ENCODE measurements at places on chromosomes 5 and 9.

DNA sequence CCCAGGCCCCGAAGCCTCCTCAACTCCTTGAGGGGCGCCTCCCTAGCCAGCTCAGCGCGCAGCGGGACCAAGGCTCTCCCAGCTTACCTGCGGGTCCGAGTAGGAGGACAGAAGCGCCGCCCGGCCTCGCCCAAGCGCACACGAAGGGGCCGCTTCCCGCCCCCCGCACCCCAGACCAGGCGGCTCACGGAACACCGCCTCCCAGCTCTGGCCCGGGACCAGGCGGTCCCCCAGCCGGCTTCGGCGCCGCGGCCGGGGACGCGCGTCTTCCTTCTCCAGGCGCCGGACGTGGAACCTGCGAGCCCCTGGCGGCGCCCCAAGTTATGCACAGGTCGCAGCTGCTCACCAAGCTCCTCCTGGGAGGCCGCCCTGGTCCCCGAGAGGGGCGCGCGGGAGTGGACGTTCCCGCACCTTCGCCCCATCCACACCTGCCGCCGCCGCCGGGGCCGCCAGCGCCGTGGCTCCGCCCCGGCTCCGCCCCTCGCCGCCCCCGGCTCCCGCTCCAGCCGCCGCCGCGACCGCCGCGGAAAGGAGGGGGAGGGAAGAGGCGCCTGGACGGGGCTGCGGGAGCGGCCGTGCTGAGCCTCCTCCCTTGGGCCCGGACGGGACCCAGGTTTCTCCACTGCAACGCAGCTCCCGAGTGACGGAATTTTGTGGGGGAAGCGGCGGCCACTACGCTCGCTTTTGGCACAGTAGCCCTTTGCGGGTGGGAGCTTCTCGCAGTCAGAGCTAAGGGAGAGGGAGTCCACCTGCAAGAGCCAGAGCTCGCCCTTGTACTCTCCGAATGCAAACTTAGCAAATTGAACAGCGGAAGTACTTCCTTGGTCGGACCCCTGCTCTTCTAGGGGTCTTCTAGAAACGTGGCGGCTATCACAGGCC, 77.5 kb upstream of the IFNE start:
- no peak for DNase-seq

DNA sequence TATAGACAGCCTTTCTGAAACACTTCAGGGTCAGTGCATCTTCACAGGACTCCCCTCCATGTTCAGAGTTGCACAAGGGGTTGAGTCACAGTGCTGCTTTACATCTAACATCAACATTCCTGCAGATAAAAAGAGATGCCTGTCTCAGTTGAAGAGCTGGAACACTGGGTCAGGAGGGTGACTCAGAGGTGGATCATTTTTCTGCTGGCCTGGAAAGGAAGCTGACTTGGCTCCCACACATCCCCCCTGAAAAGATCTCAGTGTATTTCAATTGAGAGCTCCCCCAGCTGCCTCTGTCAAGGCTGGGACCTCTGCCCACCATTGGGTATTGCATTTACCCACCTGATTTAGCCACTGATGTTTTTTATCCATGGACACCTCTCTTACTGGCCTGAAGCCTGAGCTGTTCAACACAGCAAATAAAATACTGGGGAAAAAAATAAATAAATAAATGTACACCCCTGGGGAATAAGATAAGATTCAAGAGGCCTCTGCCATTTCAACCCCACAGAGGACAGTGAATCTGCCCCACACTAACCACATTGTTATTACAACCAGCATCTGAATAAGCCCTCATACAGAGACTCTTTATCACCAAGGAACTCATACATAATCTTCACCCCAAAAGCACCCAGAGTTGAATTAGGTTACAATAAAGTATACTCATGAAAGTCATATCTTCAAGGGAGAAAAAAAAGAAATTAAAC, 716.4 kb downstream of the SEMA5A start:
- peak; percentile 85 for DNase-seq

- DNase-seq: no peak
Observed at GRCh38 chr9:106869458-106869857, 6.5 kb downstream of the ZNF462 start.

DNA sequence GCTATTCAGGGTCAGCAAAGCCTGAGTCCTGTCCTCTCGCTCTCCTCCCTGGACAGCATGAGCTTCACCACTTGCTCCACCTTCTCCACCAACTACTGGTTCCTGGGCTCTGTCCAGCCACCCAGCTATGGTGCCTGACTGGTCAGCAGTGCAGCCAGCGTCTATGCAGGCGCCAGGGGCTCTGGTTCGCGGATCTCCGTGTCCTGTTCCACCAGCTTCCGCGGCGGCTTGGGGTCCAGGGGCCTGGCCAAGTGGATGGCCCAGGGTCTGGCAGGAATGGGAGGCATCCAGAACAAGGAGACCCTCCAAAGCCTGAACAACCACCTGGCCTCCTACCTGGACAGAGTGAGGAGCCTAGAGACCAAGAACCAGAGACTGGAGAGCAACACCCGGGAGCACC, 8.6 kb downstream of the NIPBL start:
- DNase-seq: no peak

- peak; percentile 59 for DNase-seq
Observed at GRCh38 chr9:95409650-95410426, 92.3 kb upstream of the FANCC start.

- no peak for DNase-seq
Observed at GRCh38 chr9:96270236-96270744, 31.7 kb downstream of the HSD17B3 start.

DNA sequence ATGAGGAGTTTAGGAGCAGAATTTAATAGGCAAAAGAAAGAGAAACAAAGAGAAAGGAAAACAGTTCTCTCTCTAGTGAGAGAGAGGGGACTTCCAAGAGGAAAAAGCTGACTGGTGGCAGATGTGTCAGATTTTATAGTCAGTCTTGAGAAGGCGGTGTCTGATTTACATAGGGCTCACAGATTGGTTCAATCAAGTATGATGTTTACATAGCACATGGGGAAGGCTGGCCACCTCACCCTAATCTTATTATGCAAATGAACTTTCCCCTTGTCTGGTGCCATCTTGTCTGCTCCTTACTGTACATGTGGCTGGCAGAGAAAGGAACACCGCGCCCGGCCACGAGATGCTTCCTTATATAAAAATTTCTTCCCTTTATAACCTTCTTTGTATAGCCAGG, 24.7 kb downstream of the UNC13B start:
- no peak for DNase-seq

GRCh38 chr9:116332090-116332489, 178.5 kb downstream of the PAPPA start:
- no peak for DNase-seq

DNA sequence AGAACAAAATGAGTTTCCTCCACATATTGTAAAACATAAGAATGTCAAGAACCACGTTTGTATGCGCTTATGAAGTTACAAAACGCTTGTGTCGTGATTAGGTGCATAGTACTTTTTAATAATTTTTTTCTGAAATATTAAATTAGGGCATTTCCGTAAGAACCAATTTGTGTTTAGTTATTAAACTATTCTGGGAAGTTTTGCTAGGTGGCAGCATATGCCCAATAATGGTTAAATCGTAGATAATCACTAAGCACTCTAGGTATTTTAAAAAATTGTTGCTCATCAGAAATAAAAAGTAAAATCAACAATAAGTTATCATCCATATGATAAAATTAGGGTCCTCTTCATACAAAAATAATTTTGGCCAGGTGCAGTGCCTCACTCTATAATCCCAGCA, 5.4 kb downstream of the SRFBP1 start:
- DNase-seq: no peak

- DNase-seq: no peak
Observed at GRCh38 chr9:22097707-22098106, 88.6 kb upstream of the CDKN2B start.

DNA sequence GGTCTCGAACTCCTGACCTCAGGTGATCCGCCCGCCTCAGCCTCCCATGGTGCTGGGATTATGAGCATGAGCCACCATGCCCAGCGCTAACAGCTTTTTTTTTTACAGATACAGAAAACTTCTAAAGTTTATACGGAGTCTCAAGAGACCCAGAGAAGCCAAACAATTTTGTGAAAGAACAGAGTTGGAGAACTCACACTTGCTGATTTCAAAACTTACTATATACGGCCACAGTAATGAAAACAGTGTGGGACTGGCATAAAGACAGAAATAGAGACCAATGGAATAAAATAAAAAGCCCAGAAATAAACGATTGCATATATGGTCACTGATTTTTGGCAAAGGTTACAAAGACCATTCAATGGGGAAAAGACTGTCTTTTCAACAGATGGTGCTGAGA, 85.6 kb upstream of the CACNA1B start:
- DNase-seq: no peak

DNA sequence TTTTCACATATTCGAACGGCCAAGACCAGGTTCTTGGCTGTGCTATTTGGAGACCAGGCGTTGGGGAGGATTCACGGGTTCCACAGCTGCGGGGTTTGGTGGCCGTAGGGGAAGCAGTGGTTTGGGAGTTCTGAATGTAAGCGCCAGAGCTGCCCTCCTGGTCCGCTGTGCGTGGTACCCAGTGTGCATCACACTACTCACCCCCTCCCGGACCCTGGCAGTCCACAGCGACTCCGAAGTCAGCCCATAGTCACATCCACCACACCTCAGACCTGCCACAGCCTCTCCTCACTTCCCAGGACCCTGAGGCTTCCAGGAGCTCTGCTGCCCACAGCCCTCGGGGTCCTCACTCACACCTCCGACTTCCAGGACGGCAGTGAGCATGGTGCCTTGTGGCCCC, 26.8 kb downstream of the AMBP start:
- no peak for DNase-seq

DNA sequence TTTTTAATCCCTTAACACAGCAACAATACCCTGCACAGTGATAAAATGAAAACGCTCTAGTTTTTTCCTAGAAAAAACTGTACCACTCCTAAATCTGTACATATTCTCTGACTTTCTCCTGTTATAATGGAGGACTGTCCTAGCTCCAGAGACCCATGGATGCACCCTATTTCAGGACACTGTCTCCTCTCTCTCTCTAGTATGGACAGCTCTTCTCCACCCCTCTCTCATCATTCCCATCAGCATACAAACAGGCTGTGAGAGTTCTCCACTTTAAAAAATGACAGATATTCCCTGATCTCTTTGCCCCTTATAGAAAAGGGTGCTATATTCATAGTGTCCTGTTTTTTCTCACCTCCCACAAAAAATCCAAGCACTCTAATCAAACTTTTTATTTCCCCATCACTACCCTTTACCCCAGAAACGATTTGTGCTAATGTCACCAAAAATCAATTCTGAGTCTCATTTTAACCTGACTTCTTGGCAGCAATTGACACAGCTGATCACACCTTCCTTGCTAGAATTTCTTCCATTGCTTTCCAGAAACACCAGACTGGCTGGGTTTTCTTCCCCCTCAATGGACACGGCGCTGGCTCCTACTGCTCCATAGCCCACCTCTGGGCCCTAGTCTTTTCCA, 20.7 kb downstream of the ZNF608 start:
- DNase-seq: no peak

DNA sequence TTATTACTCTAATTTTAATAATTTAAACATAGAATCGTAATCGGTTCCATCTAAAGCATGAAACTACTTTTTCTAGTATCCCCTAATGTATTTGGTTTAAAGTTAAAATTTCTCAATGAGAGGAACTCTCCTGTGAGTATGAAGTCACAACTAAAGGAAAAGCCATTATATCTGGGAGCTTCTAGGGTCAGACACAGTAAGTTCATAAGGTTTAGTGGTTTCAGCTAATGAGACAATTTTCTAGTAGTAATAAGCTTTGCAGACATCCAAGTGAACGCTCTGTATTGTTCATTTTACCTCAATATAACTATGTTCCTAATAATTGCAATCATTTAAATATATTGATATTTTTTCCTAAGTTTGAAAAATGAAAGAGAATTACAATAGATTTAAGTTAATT, 364.4 kb upstream of the CDH9 start:
- DNase-seq: no peak

- no peak for DNase-seq
Observed at GRCh38 chr5:32545102-32545800, 40.1 kb upstream of the SUB1 start.
